Stimulated activated CD8-positive, alpha-beta memory T cell treated with anti-CD3 and anti-CD28 coated beads, Interleukin-4, amount 100 ng/mL, for 4 hours (primary cell): ENCODE measurements at places on chromosomes 2 and 18.

DNA sequence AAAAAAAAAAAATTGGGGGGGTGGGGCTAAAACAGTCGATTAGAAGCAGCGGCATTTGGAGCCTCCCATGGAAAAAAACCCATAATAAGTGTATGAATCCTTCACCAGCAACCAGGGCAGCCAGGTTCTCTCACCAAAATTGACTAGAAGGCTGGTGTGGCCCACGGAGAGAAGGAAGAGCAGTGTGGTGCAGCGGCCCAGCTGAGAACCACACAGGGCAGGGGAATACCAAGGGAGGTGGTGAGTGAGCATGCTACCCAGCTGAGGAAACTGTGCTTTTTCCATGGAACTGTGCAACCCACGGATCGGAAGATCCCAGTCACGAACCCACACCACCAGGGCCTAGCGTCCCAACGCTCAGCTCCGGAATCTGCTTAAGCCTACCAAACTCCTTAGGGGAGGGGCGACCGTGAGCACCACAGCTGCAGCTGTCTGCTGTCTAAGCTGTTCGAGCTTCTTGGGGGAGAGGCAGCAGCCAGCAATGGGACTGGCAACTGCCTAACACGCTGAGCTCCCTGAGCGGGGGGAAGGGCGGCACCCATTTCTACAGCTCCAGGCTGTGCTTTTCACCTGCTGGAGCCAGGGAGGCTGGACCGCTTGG lies 1037.2 kb upstream of the ACVR2A start:
- DNase-seq, result no peak

DNA sequence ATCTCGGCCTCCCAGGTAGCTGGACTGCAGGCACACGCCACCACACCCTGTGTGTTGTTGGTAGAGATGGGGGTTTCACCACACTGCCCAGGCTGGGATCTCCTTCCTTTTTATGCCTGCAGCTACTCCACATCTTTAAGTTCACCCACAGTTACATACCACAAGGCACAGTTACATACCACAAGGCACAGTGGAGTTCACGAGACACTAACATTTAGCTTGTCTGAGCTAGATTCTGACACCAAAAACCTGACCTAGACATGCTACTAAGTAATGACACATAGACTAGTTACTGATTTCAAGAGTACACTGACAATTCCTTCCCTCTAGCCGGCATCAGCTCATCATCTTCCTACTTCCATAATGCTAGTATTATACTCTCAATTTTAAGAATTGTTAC lies 4.3 kb downstream of the POLR2D start:
- no peak for DNase-seq

DNA sequence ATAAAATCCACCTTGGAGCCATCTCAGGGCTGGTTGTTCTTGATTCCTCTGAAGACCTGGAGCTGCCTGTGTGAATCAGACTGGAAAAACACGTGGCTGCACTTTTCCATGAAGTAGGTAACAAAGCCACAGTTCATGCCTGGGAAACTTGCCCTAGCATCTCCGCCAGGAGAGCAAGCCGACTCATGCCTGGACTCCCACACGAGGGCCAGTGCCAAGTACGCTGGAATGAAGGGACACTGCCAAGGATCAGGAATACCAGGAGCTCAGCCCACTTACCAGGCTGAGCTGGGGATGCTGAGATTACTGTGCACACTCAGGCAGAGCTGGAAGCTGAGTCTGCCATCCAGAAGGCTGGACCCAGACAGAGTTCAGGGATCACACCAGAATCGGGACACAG lies 10.9 kb upstream of the FHL2 start:
- DNase-seq, result no peak

GRCh38 chr2:183349091-183349490 lies 224.8 kb downstream of the NUP35 start:
- no peak for DNase-seq

GRCh38 chr2:203629699-203630098 lies 76.7 kb upstream of the CD28 start:
- DNase-seq, result no peak

- no peak for DNase-seq
These were observed 287.0 kb downstream of the EPHA4 start for GRCh38 chr2:221285148-221285547.

GRCh38 chr2:16890081-16890480 lies 224.4 kb upstream of the CYRIA start:
- DNase-seq, result no peak

GRCh38 chr18:10420561-10421352 lies 33.7 kb upstream of the APCDD1 start:
- no peak for DNase-seq
